ENCODE measurements at places on chromosomes 12 and 14.

- DNase-seq = no peak
Measured at GRCh38 chr12:92650228-92650822, 52.5 kb upstream of the PLEKHG7 start.

- no peak for DNase-seq
Measured at GRCh38 chr12:125983784-125984500, 918.7 kb downstream of the AACS start.

- DNase-seq = peak; percentile 40
Measured at GRCh38 chr12:105227879-105228278, 8.1 kb downstream of the APPL2 start.

- DNase-seq = no peak
Measured at GRCh38 chr12:88743946-88744685, 163.8 kb upstream of the KITLG start.

DNA sequence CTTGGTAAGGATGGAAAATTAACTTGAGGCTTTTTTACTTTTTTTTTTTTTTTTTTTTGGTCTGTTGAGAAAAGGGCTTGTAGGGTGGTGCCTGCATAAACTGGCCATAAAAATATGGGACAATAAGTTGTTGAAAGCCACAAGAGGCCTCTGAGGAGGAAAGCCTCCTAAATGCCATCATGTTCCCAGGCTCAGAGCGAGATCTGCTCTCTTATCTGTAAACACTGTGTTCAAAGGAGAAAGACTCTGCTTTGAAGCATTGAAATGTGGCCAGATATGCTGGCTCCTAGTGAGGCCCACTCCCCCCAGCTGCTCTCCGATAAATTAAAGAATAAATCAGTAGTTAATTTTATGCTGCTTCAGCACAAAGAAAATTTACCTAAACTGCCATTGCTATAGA is 504.9 kb downstream of the DIO2 start:
- DNase-seq = no peak

DNA sequence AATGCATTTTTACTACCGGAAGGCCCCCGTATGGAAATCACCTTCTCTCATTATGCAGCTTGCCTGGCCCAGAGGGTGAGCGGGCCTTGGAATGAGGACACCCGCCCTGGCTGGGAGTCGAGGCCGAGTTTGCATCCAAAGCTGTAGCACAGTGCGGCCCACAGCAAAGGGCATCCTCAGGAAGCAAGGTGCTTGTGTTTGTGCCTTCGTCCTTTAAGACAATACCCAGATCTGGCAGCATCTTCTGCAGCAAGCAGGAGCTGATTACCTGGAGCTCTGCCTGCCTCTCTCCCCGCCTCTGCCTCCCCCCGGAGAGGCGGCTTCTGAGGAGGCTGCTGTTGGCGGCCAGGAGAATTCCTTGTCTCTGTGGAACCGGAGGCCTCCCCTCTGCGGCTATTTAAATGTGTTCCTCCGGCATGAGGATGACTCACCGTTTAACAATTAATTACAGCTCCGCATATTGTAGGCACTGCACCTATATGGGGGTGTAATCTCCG is 145.3 kb downstream of the CACNA1C start:
- DNase-seq = no peak

DNA sequence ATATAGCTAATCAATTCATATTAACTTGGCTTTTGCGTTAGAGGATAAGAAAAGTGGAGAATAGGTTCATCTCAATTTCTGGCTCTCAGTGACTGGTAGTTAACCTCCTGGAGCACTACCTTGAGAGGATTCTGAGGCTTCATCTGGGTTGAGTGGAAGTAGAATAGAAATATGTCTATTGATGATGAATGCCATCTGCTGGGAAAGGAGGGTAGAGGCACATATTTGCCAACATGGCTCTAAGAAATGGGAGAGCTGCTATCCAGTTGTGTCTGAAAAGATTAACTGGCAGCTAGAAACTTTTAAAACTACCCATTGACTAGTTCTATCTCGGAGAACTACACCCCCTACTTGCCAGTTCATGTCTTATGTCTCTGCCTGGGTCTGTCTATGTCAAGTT is 530.1 kb downstream of the NRXN3 start:
- DNase-seq = no peak

- DNase-seq = no peak
Measured at GRCh38 chr12:291153-291723, 28.6 kb upstream of the SLC6A13 start.

GRCh38 chr12:26126340-26127284 is 1.8 kb upstream of the BHLHE41 start:
- DNase-seq = peak; percentile 79

DNA sequence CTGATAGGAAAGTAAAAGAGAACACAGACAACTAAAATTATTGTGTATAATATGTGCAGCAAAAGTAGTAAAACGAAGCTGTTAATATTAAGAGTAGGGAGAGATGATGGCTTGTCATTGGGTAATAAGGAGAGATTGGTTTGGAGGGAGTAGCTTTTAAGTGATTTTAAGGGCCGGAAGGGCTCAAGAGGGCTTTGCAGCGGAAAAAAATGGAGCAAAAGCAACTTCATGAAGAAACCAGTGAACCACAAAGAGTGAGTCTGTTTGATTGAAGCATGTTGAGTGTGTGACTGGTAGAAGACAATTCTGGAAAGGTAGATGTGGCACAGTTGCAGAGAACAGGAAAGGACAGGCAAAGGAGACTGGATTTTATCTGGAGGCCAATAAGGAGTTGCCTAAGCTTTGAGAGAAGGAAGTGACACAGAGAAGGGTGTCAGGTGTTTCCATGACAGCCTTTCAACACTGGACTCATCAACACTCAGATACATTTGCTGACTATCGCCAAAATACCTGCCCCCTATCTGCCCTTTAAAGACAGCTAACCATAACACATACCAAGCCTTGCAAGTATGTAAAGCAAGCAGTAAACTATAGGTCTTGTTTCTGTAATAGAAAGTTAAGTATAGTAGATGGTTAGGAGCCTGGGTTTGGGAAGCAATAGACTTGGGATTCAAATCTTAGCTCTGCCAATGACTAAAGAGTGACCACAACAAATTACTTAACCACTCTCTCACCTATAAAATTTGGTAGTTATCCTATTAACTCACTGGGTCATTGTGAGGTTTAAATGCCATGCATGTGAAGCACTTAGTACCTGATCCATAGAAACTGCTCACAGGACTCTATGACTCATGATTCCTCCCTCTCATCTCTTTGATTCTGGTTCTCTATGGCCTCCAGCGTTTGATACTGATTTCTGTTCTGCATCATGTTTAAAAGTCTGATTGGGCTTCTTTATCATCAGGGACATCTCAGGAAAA is 117.3 kb upstream of the LMNTD1 start:
- DNase-seq = no peak

DNA sequence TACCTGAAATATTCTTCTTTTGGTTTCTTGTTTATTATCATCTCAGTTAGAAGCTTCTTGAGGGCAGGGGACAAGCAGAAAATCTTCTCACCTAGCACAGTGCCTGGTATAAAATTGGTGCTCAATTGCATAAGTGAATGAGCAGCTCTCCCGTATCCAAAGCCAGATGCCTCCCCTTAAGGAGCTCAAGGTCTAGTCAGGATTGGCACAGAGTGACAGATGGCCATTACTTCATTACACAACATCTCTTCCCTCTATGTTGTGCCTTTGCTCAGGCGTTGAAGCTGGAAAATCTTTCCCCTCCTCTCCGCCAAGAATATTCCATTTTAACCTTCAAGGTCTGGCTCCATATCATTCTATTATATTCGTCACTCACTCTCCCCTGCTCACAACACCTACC is 3.6 kb downstream of the SLC4A8 start:
- no peak for DNase-seq

GRCh38 chr14:87233266-87233665 is 759.7 kb downstream of the GALC start:
- no peak for DNase-seq

GRCh38 chr12:70890895-70891832 is 29.4 kb downstream of the PTPRR start:
- no peak for DNase-seq

DNA sequence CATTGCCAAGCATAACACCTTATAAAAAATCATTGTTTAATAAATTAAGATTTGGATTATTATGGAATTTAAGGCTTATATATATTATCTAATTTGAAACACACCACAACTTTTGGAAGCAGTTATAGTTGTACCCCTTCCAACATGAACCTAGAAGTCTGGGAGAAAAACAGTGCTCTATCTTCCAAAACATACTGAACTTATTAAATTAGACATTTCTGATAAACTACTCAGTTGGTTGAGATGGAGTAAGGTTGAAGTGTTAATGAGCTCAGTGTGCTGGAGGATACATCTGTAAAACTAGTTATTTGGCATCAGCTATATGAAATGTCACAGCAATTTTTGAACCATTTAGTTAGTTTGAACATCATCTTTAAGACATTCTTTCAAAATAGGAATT is 227.4 kb downstream of the ALX1 start:
- no peak for DNase-seq

- no peak for DNase-seq
Measured at GRCh38 chr14:40685764-40686163, 920.9 kb upstream of the LRFN5 start.

- DNase-seq = no peak
Measured at GRCh38 chr12:68888243-68888642, 44.7 kb downstream of the CPM start.

- no peak for DNase-seq
Measured at GRCh38 chr14:88955455-88955854, 131.0 kb downstream of the TTC8 start.

GRCh38 chr12:131330106-131330815 is 376.6 kb downstream of the ADGRD1 start:
- no peak for DNase-seq
